Activated CD8-positive, alpha-beta T cell treated with anti-CD3 and anti-CD28 coated beads, Interleukin-2, amount 10 ng/mL, durations not matched to agents 7 days and 5 days (primary cell): ENCODE measurements at places on chromosomes 11 and 22.
A peak's percentile ranks its signal among the peaks of the same experiment; 100 is the strongest.

GRCh38 chr11:88535266-88535665 lies 197.7 kb upstream of the CTSC start:
- no peak for DNase-seq

GRCh38 chr11:20089796-20090653 lies 70.2 kb downstream of the DBX1 start:
- no peak for DNase-seq

GRCh38 chr11:95544095-95544856 lies 245.3 kb downstream of the FAM76B start:
- no peak for DNase-seq

DNA sequence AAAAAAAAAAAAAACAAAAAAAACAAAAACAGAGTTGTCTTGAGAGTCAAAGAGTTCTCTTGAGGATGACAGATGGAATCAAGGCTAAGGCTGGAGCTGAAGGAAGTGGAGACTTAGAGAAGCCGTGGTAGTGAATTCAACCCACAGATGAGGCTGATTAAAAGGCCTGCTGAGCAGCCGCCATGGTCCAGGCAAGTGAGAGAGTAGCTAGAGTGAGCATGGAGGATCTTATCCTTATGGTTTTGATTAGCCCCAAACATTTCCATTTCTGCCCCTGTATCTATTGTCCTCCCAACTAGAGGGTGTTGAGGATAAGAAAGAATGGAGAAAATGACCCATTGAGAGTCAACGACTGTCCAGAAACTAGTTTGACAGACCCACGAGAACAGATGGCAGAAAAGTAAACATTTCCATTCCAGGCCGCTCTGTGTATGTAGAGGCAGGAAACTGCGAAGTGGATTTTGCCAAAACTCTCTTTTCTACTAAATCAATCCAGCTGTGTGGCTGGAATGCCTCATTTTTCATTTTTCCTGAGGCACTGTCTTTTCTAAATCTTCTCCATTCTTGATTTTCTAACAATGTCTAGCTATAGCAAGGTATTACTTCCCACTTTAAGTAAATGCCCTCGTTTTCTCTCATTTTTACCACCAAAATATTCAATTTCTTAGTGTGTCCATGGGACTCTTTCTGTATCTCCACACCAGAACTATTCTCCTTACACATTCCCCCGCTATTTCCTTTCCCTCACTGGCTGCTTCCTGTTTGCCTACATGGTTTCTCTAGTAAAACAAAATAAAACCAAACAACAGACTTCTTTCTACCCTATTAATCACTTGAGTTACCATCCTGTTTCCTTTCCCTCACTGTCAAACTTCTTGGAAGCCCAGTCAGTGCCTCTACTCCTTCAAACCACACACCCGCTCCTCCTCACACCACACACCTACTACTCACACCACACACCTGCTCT lies 5.4 kb upstream of the MMP8 start:
- DNase-seq, result no peak

DNA sequence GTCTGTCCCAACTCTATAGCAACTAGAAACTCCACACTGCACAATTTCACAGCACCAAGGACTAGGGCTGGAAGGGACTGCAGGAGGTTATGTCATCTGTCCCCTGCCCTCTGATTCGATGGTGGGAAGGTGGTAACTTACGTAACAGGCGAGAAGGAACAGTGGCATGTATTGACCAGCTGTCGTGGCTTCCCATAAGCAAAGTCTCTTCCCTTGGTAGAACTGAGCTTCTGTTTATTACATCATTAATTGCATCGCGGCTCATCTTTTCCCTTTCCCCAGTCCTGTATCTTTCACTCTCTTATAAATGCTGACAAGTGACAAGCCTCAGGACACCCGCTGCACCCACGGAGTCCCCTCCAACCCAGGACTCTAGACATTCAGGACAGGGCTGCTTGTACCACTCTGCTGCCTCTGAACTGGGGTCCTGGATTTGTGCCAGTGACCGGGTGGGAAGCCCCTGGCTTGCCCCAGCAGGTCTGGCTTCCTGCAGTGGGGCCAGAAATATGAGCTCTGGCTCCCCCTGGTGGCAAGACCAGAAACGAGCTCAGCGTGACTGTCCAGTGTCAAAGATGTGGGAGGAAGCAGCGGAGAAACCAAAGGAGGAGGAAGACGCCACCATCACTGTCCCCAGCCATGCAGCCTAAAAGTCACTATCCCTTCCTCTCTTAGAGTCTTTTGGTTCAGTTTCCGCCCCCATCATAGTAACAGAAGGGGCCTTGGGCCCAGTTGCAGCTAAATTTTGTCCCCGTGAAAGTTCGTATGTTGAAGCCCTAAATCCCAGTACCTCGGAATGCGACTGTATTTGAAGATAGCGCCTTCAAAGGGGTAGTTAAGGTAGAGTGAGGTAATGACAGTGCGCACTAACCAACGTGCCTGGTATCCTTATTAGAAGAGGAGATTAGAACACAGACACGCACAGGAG lies 84.5 kb downstream of the ISX start:
- peak; percentile 74 for DNase-seq

DNA sequence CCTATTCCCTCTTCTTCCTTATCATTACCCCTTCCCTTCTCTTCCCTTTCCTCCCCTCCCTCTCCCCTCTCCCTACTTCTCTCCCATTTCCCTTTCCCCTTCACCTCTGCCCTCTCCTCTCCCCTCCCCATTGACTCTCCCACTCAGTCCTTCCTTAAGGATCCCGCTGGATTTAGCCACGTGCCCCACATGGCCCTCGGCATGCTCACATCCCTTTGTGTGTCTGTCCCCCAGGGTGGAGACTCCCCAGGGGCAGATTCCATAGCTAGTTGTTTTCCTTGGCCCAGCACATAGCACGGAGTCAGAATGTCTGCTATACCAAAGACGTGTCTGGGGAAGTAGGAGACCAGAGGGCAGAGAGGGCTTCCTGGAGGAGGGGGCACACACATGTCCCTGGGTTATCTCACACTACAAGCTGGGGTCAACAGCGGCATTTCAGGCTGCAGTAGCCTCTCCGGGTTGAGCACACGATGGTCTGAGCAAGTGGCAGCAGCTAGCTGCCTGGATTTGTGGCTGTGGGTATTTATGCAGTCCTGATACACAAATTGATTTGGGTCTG lies 487.0 kb downstream of the TBC1D22A start:
- peak; percentile 10 for DNase-seq

- DNase-seq, result peak; percentile 43
Observed at GRCh38 chr11:44658506-44658850, 68.3 kb upstream of the TSPAN18 start.

- DNase-seq, result no peak
Observed at GRCh38 chr11:82837650-82838049, 62.6 kb downstream of the PRCP start.

DNA sequence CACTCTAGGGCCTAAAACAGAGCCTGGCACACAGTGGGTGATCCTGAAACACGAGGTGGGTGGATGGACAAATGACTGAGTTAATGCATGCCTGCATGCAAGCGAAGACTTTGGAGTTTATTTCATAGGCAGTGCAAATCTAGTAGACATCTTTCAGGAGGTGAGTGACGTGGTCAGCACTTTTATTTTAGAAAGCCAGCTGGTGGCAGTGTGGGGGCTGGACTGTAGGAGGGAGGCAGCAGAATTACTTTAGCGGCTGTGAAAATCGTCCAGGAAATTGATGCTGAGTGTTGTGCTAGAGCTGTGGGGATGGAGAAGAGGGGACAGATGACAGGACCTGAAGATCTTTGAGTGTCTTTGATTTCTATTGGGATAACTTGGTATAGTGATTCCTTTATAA lies 47.1 kb downstream of the BMAL1 start:
- DNase-seq, result no peak

DNA sequence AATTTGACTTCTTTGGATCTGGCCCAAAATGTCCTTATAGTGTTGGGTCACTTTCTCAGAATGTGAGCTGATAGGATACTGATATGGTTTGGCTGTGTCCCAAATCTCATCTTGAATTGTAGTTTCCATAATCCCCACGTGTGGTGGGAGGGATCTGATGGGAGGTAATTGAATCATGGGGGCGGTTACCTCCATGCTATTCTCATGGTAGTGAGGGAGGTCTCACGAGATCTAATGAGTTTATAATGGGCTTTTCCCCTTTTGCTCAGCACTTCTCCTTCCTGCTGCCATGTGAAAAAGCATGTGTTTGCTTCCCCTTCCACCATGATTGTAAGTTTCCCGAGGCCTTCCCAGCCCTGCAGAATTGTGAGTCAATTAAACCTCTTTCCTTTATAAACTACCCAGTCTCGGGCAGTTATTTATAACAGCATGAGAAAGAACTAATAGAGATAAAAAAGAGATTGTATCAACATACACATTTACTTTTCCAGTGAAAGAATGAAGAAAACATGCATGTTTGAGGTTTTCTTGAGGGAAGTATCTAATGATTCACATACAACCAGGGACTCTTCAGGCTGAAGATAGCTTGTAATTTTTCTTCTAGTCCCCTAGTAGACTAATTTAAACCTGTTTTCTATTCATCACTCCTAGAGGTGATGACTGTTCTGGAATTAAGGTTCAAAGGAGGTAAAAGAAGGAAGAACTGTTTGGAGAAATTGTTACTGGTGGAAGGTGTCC lies 17.3 kb upstream of the CSTF3 start:
- no peak for DNase-seq

GRCh38 chr11:110955776-110956175 lies 243.5 kb upstream of the ARHGAP20 start:
- no peak for DNase-seq

DNA sequence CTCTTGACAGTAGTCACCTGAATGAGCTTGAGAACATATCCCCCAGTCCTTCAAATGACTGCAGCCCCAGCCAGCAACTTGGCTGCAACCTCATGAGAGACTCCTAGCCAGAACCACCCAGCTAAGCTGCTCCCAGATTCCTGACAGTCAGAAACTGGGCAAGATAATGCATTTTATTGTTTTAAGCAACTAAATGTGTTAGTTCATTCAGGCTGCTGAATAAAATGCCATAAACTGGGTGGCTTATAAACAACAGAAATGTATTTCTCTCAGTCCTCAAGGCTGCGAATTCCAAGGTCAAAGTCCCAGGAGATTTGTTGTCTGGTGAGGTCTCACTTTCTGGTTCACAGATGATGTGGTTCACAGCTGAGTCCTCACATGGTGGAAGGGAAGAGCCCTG lies 5.8 kb upstream of the PAMR1 start:
- no peak for DNase-seq

- no peak for DNase-seq
Observed at GRCh38 chr11:19740586-19740985, 27.9 kb downstream of the NAV2 start.

DNA sequence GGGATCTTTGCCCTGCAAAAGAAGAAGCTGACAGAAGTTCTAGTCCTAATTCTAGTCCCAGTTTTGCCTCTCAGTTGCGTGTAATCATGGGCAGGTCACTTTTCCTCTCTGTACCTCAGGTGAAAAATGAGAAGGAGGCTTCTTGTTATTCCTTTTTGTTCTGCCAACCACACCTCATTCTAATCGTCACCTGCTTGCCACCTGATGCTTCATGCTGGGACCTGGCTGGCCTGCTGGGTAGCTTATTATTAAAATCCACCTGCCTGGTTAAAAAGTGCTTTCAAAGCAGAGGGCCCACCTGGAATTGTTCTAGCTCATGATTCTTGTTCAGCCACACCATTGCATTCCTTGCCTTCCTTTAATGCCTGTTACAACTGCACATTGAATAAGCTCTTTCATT lies 8.4 kb upstream of the ALG8 start:
- DNase-seq, result no peak

DNA sequence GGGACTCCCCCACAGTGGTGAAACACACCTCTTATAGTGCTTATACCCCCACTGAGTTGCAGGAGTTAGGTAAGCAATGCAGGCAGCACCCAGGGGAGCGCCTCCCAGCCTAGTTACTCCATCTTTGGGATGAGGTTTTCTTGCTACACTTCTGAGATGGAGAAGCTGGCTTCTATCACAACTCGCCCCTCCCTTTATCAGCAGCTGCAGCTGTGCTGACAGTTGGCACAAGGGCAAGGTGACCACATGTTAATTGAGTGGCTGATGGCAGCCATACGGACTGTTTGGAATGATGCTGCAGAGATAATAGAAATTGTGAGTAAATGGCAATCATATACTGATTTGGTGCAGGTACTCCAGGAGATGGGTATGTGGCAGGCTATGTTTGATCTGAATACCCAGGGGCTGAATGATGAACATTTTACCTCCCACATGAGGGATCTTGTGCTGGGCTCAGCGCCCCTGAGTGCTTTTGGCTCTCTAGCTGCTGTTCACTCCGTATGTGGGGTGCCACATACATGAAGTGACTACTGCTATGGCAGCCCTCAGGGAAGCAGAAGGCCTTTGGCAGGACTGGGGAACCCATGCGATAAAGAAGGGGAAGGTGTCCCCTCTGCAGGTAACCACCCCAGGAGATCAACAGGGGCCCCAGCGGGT lies 29.2 kb upstream of the KCNA4 start:
- no peak for DNase-seq

DNA sequence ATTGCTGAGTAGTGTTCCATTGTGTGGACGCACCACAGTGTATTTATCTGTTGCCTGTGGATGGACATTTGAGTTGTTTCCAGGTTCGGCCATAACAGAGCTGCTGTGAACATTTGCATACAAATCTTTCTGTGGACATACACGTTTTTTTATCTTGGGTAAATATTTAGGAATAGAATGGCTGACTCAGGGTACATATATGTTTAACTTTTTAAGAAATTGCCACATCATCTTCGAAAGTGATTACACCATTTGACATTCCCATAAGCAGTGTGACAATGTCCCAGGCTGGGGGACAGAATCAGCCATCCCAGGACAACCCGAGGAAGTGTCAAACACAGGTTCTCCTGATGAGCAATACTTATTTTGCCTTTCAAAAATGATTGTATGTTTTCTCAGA lies 87.9 kb downstream of the OSBP2 start:
- no peak for DNase-seq

- no peak for DNase-seq
Observed at GRCh38 chr11:91023731-91024130, 800.9 kb upstream of the CHORDC1 start.

DNA sequence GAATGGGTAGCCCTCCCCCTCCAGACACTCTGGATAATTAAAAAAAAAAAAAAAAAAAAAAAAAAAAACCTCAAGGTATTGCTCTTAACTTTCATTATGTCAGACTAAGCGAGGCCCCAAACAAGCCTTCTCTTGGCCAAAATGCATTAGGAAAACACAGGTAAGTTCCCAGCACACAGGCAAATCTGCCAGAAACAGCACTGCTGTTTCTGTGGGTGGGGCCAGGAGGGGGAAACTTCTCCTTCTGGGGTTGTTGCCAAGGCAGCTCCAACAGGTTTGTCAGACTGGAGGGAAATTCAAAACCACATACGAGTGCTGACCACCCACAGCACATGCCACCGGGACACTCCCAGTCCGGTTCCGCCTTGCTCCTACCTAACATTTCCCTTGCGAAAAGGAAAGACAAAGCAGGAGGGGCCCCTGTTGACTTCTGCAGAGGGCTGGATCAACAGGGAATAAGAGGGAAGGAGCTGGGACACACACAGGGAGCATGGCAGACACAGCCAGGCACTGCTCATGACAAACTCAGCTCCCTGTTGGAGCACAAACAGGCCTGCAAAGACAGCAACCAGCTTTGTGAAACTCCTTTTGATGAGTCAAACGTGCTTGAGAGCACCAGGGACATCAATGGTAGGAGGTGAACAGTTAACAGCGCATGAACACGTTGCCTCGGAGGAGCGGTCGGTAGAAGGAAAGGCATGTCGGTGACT lies 55.0 kb downstream of the MYH9 start:
- DNase-seq, result peak; percentile 76

GRCh38 chr11:57410287-57410686 lies 16.6 kb downstream of the SLC43A3 start:
- DNase-seq, result no peak
